ENCODE measurements at places on chromosomes 16 and 17. TPM values are rescaled to one million over a fixed set of nuclear protein-coding genes. Genes with fewer than 3 reads are reported as not detected.

DNA sequence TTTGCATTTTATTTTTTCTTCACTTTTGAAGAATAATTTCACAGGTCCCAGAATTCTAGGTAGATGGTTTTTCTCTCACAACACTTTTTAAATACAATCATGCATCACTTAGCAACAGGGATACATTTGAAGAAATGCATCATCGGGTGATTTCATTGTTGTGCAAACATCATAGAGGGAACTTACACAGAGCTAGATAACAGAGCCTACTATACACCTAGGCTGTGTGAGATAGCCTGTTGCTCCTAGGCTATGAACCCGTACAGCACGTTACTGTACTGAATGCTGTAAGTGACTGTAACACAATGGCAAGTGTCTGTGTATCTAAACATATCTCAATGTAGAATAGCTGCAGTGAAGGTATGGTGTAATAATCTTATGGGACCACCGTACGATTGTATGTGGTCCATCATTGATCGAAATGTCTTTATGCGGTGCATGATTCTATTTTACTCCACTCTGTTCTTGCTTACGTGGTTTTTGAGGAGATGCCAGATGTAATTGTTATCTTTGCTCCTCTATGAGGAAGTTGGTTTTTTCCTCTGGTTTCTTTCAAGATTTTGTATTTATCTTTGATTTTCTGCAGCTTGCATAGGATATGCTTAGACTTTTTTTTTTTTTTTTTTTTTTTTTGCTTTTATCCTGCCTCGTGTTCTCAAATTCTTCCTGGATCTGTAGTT, 35.5 kb upstream of the TMEM92 start:
- no peak for ATAC-seq

GRCh38 chr17:67824735-67825626, at the start of gene BPTF:
Gene BPTF (plus strand): TSS chr17:67825503. CDS start chr17:67825725, 222 bp downstream.
- ATAC-seq: peak; percentile 92

DNA sequence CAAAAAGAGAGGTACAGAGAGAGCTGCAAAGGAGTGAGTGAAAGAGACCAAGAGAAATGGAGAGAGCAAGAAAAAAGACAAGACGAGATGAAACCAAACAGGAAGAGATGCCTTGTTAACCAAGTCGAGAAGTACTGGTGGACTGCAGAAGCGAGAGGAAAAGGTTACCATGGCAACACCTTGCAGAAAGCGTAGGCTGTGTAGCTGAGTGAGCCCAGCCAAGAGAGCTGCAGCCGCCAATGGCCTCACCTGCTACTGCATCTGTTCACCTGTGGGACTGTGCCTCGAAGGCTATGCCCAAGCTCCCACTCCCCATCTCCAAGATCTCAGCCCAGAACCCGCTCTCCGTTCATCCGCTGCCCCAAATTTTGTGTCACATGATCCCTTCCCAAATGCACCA, 161.3 kb downstream of the SLC39A11 start:
- peak; percentile 66 for ATAC-seq

The GCGR gene
- 0.26 TPM for total RNA-seq

The WNT9B gene
- not detected for total RNA-seq

The GAST gene
- not detected for total RNA-seq

The TPSG1 gene
- total RNA-seq: not detected
